Stimulated activated CD4-positive, alpha-beta T cell treated with anti-CD3 and anti-CD28 coated beads, Interleukin-1b, Interleukin-23, amount 100 ng/mL, for 4 hours (primary cell): ENCODE measurements at places on chromosomes 12 and 14.

DNA sequence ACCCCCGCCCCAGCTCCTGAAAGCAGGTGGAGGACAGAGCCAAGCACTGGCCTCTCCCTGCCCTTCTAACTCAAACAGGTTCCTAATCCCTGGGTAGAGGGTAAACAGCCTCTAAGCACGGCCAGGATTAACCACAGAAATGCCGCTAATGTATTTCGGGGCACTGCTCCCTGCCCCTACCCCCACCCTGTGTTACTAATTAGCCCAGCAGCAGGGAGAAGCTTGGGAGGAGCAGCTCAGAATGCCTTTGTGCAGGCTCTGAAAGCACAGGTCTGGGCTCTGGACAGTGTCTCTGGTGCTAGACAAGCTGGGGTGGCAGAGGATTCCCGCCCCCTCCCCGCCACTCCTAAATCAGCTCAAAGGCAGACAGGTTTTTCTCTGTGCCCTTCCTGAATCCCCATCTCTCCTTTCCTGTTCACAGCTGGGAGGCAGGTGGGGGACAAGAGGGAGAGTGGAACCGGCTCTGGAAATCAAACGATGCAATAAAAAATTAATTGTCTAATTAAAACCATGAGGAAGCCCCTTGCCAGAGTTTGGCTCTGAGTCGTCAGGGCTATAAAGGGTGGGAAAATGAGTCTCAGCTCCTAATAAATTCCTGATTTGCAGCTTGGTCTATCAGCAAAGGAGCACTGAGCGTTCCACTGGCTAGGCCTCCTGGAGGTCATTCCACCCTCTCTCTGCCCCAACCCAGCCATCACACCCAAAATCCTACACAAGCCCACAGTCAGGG, 53.0 kb downstream of the SMUG1 start:
- no peak for DNase-seq

- DNase-seq, result no peak
Measured at GRCh38 chr12:116381744-116382685, 104.5 kb upstream of the MED13L start.

DNA sequence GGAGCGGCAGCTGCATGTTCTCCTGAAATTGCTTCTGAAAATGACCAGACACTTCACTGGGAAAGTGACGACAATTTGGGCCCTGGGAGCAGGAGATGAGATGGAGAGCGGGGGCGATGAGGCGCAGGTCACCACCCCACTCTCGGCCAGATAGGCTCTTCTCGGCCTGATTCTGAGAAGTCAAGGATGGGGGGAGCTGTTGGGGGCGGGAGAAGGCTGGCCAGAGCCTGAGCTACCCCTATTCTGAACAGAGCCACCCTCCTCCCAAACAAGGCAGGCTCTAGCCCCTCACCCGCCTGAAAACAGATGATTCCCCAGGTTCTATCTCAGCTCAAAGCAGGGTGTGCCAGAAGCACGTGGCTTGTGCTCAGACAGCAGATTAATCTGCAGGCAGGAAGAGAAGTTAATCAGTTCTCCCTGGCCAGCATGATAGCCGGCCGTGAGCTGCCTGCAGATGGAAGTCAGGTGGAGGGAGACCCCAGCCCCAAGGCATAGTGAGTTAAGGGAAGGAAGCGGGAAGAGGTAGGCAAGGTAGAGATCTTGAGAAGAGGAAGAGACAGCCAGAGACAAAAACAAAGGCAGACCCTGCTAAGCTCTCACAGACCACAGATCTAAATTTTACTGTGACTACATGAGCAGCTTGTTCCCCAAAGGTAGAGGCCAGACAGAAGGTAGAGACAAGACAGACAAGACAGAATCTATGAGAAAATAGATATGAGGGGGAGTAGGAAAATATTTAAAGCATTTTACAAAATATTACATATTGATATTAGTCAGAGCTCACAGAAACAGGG, 10.9 kb upstream of the TAC3 start:
- no peak for DNase-seq

GRCh38 chr14:33207467-33208017, 268.9 kb downstream of the NPAS3 start:
- DNase-seq, result no peak

DNA sequence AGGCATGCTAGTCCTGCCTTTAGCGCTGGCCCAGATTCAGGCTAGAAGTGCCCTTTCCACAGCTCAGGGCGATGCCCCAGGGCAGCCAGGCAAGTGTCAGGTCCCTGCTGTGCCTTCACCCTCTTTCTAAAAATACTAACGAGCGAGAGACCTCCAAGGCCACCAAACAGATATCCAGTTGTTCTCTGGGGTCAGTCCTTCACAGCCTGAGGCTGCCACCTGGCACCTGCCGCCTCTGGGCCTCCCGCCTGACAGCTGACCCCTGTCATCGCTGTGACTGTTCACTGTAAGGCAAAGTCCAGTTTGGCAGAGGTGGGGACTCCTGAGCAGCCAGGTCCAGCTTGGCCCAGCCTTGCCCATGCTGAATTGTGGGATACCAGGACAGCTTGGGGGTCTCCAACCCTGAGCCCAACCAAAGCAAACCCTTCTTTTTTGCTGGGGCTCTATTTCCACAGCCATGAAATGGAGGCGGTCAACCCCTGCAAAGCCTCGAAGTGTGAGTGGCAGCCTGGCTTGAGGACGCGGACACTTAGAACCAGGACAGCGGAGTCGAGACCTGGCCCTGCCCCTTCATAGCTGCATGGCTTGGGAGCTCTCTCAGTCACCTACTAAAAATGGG, 79.9 kb downstream of the NINJ2 start:
- no peak for DNase-seq

- no peak for DNase-seq
Measured at GRCh38 chr14:84112589-84112988, 1417.4 kb upstream of the FLRT2 start.

GRCh38 chr12:48104531-48104930, 1.3 kb downstream of the SENP1 start:
- no peak for DNase-seq

GRCh38 chr12:23891115-23891514, 58.4 kb downstream of the SOX5 start:
- DNase-seq, result no peak
